ENCODE measurements at places on chromosomes 5 and 9.

- no peak for DNase-seq
These were observed 112.3 kb downstream of the DAB2IP start for GRCh38 chr9:121763561-121764370.

DNA sequence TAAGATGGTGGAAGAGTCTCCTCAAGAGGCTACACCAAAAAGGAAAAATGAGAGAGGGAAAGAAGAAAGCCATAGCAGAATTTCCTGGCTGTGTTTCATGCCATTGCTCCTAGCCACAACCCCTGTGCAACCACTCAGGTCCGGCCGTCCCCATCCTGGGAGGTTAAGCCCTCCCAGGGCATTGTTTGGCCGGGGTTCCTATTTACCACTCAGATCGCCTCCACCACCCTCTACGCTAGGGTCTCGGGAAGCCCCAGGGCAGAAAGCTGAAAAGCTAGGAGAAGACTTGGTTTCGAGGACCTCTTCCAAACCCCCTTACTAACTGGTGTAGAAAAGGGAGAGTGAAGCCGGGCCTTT is 715 bp downstream of the RC3H2 start:
- DNase-seq: no peak

DNA sequence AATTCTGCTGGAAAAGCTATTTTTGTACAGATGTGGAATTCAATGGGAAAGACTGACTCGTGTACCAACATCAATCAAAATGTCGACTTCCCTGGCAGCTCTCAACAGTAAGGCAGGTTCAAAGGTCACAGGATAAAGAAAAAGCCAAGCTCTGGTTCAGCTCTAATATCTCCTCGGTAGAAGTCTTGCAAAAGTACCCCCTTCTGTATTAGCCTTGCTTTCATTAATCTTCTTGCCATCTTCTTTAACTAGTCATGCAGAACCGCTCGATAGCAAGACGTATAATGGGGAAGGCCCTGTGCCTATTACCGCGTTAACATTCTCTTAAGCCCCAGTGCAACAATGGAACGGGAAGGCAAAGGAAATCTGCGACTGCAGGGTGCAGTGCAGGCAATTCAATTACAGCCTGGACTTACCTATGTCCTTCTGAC is 201.2 kb downstream of the GAPVD1 start:
- DNase-seq: no peak

- no peak for DNase-seq
These were observed 42.2 kb upstream of the RNU6ATAC start for GRCh38 chr9:134206311-134207300.

- no peak for DNase-seq
These were observed 27.4 kb downstream of the IPPK start for GRCh38 chr9:92642564-92642963.

DNA sequence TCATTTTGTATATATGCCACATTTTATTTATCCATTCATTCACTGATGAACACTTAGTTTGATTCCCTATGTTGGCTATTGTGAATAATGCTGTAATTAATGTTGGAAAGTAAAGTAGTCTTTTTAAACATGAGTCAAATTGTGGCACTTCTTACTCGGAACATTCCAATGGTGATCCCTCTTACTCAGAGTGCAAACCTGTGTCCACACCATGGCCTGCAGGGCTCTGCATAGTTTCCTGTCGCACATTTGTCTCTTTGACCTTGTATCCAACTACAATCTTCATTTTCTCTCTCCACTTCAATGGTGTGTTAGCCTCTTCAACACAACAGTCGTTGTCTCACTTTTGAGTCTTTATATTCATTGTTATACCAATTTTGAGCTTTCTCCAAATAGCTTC is 98.1 kb upstream of the PAPPA start:
- DNase-seq: no peak

DNA sequence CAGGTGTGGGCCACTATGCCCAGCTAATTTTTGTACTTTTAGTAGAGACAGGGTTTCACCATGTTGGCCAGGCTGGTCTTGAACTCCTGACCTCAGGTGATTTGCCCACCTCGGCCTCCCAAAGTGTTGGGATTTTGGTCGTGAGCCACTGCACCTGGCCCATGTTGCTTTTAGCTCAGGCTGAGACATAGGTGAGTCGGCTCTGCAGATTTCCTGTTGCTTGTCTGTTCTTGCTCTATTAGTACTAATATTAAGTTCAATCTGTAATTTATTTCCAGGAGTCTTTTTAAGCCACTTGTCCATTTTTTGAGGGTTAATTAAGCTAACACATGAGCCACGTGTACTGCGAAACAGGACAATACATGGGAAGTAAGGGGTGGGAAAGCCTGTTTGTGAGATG is 21.4 kb upstream of the BASP1 start:
- no peak for DNase-seq

- DNase-seq: no peak
These were observed 130.2 kb downstream of the DROSHA start for GRCh38 chr5:31401691-31402090.

- DNase-seq: no peak
These were observed 512.9 kb upstream of the KLF4 start for GRCh38 chr9:108002371-108002956.

DNA sequence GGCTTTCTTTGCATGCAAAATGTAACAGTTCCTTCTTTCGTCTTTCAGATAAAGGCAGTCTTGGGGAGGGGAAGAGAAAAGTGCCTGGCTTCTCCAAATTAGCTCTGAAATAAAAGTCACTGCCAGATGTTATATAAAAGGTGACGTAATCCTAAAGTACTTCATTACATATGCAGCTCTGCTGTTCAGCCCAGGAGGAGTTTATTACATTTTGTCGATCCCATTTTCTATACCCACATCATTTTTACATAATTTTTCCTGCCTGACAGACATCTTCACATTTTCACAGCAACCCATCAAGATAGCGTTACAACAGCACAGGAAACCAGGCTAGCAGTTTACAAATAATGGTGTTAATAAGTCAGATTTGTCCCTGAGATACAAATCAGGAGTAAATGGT is 86.7 kb upstream of the SLC30A5 start:
- no peak for DNase-seq
